Endothelial cell (in vitro differentiated cells): ENCODE measurements at places on chromosomes 4 and X.

DNA sequence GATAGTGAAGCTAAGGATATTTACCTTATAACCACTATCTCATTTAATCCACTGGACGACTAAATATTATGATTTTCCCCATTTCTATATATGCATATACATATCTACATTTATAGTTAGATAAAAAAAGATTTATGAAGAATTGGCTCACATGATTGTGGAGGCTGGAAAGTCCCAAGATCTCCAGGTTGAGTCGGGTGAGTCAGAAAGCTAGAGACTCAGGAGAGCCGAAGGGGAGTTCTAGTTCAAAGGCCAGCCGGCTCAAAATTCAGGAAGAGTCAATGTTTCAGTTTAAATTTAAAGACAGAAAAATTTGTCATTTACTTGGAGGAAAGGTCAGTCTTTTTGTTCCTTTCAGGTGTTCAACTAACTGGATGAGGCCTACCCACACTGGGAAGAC is 158.2 kb upstream of the CPEB2 start:
- DNase-seq = no peak

DNA sequence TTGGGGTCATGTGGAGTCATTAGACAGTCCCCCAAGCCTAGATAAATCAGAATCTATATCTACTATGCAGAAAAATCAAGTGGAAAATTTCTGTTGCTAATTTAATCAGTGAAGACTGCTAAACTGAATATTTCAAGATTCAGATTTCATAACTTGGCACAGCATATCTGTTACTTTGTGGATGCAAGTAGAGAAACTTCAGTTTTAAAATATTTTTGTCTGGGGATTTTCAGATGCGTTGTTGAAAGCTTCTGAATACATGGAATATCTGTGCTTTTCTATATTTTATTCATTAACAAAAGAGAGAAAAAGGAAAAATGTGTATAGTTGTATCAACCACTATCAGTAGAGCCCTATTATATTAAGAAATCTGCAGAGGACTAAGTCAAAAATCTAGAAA is 4.4 kb downstream of the FGF5 start:
- DNase-seq = no peak

DNA sequence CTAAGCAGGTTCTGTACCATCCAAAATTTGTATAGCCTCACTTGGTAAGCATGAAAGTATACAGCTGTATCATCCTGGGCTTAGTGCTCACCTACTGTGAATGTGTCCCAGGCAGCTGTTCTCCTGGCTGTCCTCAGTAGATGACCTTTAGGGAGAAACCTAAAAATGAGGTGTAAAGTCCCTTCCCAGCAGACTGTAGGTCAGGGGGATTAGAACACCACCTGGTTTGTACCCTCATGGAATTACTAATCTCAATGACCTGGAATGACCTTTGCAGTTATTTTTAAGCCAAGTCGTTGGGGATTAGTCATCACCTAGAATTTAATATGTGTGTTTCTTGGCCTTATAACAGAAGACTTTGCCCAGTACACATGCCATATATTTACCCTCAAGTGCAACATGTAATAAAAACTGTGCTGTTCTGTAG is 39.1 kb upstream of the MBTPS2 start:
- no peak for DNase-seq

GRCh38 chr4:100848841-100849240 is 331.0 kb upstream of the EMCN start:
- no peak for DNase-seq

- DNase-seq = no peak
These were observed 305.3 kb downstream of the FRMPD4 start for GRCh38 chrX:12443534-12444098.

- DNase-seq = no peak
These were observed 36.2 kb downstream of the ARHGAP10 start for GRCh38 chr4:147768113-147768512.
